Activated naive CD8-positive, alpha-beta T cell treated with anti-CD3 and anti-CD28 coated beads, Interleukin-2, amount 10 ng/mL, durations not matched to agents 7 days and 5 days (primary cell): ENCODE measurements at places on chromosomes 4 and X.

- DNase-seq, result no peak
Measured at GRCh38 chr4:872241-872981, 46.5 kb upstream of the CPLX1 start.

DNA sequence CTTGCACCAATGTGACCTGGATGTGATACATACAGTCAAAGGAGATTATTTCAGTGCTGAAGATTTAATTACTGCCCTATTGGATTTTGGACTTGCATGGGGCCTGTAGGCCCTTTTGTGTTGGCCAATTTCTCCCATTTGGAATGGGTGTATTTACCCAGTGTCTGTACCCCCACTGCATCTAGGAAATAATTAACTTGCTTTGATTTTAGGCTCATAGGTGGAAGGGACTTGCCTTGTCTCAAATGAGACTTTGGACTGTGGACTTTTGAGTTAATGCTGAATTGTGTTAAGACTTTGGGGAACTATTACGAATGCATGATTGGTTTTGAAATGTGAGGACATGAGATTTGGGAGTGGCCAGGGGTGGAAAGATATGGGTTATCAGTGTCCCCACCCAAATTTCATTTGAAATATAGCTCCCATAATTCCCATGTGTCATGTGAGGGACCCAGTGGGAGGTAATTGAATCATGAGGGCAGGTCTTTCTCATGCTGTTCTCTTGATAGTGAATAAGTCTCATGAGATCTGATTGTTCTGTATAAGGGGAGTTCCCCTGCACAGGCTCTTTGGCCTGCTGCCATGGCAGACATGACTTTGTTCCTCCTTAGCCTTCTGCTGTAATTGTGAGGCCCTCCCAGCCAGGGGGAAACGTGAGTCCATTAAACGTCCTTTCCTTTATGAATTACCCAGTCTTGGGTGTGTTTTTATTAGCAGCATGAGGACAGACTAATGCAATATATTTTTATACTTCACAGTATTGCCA, 362.2 kb upstream of the SPANXN4 start:
- DNase-seq, result no peak

- no peak for DNase-seq
Measured at GRCh38 chr4:125741825-125742452, 427.2 kb downstream of the FAT4 start.

GRCh38 chr4:173181848-173182247, 13.2 kb downstream of the GALNT7 start:
- DNase-seq, result no peak

DNA sequence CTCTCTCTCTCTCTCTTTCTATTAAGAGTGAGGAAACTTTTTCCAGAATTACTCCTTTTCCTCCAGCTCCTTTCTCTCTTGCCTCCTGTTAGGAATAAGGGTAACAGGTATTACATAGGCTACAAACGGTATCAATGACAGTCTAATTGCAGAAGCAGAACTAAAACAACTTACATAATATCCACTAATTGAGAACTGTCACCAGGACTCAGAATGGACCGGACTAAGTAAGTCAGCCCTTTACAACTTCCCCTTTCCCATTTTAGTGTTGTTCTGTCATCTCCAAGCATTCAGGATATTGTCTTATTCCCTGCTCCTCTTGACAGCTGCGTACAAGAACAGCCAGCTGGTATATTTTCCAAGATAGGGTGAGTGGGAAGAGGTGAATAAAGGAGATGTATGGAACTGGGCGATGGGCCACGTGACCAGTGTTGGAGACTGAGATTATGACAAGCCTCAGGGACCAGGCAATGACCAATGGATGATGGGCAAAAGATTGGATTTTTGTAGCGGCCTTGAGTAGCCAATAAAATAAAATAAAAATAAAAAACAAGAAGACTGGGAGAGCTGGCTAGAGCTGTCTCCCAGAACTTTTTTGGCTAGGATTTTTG, 2.3 kb upstream of the FNIP2 start:
- no peak for DNase-seq

GRCh38 chrX:150573106-150573505, 4.7 kb downstream of the MTM1 start:
- DNase-seq, result no peak

DNA sequence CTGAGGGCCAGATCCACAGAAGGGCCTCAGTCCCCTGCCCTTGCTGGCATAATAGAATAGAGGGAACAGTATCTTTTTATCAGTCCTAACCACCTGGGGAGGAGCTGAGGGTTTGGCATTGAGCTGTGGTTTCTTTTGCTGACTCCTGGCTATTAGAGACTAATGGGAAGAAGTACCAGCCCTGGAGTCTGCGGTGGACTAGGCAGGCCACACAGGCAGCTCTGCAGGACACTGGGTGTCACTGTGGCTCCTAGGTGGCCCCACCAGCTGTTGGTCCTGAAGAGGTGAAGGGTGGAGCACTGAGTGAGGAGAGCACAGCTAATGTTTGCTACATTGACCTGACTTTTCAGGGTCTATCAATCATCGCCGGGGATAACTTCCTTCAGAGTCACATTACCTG, 52.8 kb upstream of the GPC4 start:
- DNase-seq, result no peak

DNA sequence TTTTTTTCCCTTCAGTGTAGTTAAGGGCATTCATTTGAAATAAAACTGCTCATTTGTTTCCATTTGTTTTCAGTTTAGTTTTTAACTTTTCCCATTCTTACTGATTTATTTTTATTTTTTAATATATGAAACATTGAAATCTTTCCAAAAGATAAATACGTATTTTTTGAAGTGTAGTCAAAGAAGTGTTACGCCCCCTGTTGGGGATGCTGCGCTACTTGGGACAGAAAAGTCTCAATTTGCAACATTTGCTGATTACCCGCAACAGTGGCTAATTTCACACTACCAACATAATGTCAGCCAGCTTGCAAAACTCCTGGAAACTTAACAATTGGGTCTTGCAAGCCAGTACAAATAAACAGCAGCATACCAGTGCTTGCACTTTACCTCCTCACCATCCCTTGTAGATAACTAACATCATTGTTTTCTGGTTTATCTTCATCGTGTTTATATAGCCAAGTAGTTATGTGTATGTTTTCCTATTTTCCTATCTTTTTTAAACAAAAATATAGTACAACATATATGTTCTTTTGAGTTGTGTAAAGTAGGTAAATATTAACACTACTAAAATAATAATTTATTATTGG, 158.6 kb downstream of the STPG2 start:
- no peak for DNase-seq

DNA sequence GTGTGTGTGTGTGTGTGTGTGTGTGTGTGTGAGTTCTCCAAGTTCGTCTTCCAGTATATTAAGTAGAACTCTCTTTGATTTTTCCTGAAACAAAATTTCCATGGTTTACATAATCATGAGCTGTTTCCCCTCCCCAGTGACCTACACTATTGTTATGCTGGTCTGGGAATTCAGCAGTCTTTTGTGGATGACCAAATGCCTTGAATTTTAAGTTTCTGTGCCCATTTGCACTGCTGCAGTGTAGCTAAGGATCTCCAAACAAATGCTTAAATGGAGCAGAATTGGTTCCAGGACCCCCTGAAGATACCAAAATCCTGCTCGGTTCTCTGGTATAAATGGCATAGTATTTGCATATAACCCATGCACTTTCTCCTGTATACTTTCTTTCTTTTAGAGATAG, 77.2 kb upstream of the SLC34A2 start:
- DNase-seq, result no peak

GRCh38 chr4:42306221-42307109, 90.8 kb upstream of the SHISA3 start:
- DNase-seq, result no peak

GRCh38 chr4:147336252-147336651, 144.6 kb upstream of the EDNRA start:
- DNase-seq, result no peak

- no peak for DNase-seq
Measured at GRCh38 chrX:30822068-30822681, 66.9 kb downstream of the TAB3 start.

- no peak for DNase-seq
Measured at GRCh38 chr4:152462047-152462446, 73.8 kb downstream of the FBXW7 start.

GRCh38 chr4:100843910-100844309, 326.1 kb upstream of the EMCN start:
- no peak for DNase-seq

GRCh38 chrX:110403441-110404238, 45.0 kb downstream of the RTL9 start:
- no peak for DNase-seq

DNA sequence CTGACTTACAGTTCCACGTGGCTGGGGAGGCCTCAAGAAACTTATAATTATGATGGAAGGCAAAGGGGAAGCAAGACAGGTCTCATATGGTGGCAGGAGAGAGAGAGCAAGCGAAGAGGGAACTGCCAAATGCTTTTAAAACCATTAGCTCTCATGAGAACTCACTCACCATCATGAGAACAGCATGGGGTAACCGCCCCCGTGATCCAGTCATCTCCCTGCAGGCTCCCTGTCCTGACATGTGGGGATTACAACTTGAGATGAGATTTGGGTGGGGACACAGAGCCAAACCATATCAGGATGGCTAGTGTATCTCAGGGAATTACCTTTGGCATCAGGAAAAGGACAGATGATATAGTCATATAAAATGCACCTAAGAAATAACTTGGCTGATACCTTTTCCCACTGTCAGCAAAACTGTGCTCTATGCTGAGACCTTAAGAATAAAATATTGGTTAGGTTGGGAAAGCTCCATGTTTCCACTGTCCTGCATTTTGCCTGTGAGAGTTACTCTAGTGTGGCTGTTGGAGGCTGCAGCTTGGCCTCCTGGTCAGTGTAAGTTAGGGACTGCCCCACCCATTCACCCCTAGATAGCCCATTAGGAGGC, 110.3 kb downstream of the UCHL1 start:
- no peak for DNase-seq

DNA sequence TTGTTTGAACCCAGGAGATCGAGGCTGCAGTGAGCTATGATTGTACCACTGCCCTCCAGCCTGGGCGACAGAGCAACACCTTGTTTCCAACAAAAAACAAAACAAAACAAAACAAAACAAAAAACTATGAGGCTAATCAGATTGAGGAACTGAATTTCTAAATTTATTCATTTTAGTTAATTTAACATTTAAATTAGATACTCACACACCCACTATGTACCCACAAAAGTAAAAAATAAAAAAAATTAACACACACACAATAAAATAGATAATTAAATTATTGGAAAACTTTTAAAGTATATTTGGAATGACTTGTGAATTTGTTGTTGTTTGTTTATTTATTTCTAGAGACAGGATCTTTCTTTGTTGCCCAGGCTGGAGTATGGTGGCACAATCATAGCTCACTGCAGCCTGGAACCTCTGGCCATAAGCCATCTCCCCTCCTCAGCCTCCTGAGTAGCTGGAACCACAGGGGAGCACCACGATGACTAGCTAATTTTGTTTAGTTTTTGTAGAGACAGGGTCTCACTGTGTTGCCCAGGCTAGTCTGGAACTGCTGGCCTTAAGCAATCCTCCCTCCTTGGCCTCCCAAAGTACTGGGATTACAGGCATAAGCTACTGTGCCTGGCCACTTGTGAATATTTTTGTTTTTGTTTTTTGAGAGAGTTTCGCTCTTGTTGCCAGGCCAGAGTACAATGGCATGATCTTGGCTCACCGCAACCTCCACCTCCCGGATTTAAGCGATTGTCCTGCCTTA, 9.8 kb upstream of the ZNF157 start:
- DNase-seq, result no peak

GRCh38 chr4:85543832-85544231, 68.9 kb downstream of the ARHGAP24 start:
- DNase-seq, result no peak

DNA sequence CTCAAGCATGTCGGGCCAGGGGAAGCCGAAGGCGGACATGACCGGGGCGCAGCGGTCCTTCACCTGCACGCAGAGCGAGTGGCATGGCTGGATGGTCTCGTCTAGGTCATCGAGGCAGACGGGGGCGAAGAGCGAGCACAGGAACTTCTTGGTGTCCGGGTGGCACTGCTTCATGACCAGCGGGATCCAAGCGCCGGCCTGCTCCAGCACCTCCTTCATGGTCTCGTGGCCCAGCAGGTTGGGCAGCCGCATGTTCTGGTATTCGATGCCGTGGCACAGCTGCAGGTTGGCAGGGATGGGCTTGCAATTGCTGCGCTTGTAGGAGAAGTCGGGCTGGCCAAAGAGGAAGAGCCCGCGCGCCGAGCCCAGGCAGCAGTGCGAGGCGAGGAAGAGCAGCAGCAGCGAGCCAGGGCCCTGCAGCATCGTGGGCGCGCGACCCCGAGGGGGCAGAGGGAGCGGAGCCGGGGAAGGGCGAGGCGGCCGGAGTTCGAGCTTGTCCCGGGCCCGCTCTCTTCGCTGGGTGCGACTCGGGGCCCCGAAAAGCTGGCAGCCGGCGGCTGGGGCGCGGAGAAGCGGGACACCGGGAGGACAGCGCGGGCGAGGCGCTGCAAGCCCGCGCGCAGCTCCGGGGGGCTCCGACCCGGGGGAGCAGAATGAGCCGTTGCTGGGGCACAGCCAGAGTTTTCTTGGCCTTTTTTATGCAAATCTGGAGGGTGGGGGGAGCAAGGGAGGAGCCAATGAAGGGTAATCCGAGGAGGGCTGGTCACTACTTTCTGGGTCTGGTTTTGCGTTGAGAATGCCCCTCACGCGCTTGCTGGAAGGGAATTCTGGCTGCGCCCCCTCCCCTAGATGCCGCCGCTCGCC, at the start of gene SFRP2:
Gene SFRP2 (minus strand): TSS at position 671 of the 864 bp plus-strand sequence. CDS start 248 bp downstream, at position 423.
- peak; percentile 37 for DNase-seq

GRCh38 chrX:132001127-132001526, 22.0 kb upstream of the STK26 start:
- DNase-seq, result no peak

- DNase-seq, result no peak
Measured at GRCh38 chrX:68646421-68646820, 1.0 kb upstream of the STARD8 start.

- no peak for DNase-seq
Measured at GRCh38 chrX:65674204-65674893, 6.9 kb downstream of the MSN start.

GRCh38 chr4:53617101-53617680, 25.9 kb upstream of the LNX1 start:
- no peak for DNase-seq

DNA sequence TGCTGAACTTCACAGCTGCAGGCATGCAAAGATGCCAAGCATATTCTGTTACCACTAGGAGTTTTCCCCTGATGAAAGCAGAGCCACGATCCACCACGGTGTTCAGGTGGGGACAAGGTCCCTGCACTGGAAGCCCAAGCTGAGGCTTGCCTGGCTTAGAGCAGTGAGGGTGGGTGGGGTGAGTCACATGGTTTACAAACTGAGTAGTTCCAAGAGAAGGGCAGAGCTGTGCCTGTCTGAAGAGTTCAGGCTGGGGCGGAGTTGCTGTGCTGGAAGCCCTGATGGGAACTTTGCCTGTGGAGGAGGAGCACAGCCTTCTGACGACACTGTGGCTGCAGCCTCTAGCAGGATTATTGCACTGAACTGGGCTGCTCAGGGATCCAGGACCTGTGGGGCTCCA, 45.5 kb downstream of the FAM9B start:
- no peak for DNase-seq
